COR-L47 (cell line): ENCODE measurements at places on chromosomes 1 and 21.

- no peak for DNase-seq
These were observed 30.5 kb downstream of the ZBTB8OS start for GRCh38 chr1:32619701-32620485.

GRCh38 chr1:204830747-204831146 lies 39.9 kb upstream of the NFASC start:
- peak; percentile 32 for DNase-seq

GRCh38 chr1:154869351-154870114 lies 548 bp downstream of the KCNN3 start:
- peak; percentile 27 for DNase-seq

GRCh38 chr1:86687595-86687994 lies 16.8 kb upstream of the SH3GLB1 start:
- peak; percentile 12 for DNase-seq

DNA sequence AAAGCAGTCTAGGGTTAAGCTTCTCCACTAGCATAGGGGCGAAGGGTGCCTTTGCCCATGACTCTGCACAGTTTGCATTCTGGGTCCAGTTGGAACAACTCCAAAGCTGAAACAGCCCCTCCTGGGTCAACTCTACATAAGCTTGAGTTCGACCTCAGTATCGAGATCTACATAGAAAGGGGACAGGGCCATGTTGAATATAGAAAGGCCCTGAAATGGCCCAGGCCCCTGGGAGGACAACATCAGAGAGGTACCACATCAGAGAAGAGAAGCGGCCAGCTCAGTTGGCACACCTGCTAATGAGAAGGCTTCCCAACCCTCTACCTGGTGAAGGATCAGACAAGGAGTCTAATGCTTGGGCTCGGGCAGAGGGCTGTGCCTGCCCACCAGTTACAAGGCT lies 1.6 kb downstream of the DENND2D start:
- DNase-seq = no peak

DNA sequence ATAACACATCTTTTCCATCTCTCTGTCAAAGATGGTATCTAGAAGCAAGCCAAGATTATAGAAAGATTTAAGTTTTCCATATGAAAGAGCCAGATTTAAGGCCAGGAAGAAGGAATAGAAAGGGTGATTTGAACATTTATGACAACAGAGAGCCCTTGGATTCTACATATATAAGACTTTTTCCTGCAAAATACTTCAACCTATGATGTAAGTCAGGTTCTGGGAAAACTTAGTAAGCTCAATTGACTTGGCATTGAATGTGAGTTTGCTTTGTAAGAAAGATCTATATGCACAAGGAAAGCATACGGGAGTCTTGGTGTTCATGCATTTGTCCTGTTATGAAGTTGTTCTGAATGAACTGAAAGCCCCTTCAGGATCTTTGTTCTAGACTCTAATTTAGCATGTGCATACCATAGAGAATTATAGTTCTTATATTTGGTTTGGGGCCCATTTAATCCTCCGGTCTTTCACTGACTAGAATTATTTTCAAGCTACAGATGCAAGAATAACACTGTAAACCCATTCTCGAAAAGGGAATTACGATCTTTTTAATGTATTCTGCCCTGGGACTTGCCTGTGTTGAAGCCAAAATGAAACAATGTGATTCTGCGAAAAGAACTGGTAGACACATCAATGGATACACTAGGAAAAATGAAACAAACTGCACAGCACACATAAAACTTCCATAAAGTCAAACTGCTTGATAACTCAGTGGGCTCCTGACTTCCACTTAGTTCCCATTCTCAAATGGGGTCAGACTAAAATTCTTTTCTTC lies 152.8 kb downstream of the DISP1 start:
- no peak for DNase-seq

DNA sequence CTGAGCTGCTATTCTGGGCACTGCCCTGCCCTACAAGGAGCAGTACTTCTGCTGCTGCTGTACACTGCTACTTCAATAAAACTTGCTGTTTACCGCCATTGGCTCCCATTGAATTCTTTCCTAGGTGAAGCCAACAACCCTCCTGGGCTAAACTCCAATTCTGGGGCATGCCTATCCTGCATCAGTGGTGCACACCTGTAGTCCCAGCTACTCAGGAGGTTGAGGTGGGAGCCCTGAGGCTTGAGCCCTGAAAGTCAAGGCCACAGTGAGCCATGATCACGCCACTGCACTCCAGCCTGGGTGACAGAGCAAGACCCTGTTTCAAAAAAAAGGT lies 21.2 kb downstream of the PDIK1L start:
- no peak for DNase-seq

- no peak for DNase-seq
These were observed 114.5 kb downstream of the KIAA0319L start for GRCh38 chr1:35442734-35443133.

DNA sequence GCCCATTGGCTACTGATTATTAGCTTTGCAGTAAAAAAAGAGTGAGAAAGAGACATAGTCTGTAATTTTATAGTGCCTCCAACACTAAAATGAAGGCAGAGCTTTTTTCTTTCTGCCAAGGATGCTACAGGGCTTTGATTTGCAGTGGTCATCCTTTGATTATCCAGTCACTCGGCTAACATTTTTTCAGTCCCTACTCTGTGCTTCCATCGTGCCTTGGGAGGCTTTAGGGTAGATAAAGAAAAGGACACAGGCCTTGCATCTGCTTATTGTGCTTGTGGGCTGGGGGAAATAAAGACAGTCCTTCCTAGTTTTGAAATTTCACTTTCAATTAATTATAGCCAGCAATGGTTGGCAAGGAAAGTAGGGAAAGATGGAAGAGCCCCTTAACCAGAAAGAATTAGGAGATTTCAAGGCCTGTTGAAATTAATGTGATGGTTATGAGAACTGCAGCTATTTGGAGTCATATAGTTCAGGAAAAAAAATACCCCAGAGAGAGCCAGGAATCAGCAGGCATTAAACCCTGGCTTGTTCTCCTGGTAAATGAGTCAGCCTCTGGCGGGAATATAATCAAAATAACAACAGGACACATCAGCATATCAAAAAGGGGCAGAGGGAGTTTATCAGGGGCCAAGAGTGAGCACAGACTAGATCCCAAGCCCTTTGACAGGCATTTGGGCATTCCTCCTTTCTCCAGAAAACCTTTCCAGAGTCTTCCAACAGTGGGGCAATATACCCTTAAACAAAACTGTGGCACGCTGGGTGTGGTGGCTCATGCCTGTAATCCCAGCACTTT lies 27.4 kb downstream of the CACHD1 start:
- no peak for DNase-seq

- peak; percentile 71 for DNase-seq
These were observed 559 bp downstream of the BACH1 start for GRCh38 chr21:29299046-29299915.

- peak; percentile 14 for DNase-seq
These were observed 80.0 kb downstream of the NDUFS5 start for GRCh38 chr1:39105841-39106765.
